ENCODE measurements at places on chromosomes 12 and 14.

GRCh38 chr12:95733141-95733825 is 57.3 kb downstream of the NTN4 start:
- DNase-seq, result no peak

DNA sequence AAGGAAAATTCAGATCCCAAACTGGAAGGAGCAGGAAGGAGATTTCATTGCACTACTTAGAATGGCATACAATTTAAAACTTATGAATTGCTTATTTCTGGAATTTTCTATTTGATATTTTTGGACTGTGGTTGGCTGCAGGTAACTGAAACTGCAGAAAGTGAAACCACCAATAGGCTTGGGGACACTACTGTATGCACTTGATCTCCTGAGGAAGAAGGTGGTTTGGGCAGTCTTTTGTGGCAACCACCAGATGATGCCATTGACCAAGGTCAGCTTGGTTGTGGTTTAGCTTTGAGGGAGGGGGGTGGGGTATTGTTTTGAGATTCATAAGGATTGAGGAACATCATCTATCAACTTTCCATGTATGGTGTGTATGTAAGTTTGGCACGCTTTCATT is 209.5 kb upstream of the STXBP6 start:
- DNase-seq, result no peak

DNA sequence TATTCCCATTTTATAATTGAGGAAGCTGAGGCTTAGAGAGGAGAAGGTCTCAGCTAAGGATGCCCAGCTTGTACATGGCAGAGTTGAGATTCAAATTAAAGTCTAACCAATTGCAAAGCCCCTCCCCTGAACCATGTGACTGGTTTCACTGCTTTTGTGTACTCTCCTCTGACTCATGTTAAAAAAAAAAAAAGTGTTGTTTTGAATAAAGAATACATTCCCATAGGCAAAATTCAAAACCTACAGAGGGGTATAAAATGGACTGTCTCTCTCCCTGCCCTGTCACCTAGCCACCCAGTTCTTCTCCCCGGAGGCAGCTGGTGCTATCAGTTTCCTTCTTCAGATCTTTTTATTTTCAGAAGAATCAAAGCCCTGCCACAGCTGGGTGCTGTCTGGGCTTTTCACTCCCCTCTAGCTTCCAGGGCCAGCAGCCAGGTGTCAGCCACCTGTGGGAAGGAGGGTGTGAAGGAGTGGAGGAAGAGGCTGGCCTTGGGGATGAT is 5.4 kb downstream of the PSMD9 start:
- DNase-seq, result no peak

GRCh38 chr12:15131431-15131830 is 89.8 kb downstream of the RERG start:
- DNase-seq, result no peak

DNA sequence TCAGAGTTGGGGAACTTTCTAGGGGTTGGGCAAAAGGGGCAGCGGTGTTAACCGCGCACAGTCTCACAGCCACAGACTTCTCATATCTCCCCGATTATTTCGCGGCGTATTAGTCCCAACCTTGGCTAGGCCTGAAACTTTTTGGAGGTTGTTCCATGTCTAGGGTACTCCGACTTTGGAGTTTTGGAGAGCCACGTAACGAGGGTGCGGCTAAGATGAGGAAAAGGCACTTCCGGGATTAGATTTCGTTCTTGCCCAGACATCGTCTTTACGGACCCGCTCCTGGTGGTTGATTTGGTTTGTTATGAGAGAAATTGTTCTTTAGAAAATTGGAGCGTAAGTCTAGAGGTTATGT is 513 bp downstream of the CCNK start:
- no peak for DNase-seq

DNA sequence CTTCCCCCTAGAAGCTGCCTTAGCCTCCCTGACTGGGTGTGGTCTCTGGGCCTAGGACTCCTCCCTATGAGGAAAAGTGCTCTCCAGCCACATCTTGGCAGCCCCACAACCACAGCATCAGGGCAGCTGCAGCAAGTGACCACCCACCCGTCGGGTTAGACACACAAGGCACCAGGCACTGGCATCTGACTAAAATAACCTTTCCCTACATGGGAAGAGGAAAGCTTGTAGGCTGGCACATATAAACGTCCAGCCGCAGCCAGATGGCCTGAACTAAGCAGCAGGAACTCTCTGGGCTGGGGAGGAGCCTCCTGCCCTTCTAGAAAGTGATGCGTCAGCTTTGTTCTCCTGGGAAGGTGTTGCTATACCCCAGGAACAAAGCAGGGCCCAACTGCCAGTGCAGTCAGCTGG is 328.7 kb downstream of the DPF3 start:
- DNase-seq, result no peak

GRCh38 chr14:96792591-96792990 is 4.6 kb upstream of the VRK1 start:
- no peak for DNase-seq

DNA sequence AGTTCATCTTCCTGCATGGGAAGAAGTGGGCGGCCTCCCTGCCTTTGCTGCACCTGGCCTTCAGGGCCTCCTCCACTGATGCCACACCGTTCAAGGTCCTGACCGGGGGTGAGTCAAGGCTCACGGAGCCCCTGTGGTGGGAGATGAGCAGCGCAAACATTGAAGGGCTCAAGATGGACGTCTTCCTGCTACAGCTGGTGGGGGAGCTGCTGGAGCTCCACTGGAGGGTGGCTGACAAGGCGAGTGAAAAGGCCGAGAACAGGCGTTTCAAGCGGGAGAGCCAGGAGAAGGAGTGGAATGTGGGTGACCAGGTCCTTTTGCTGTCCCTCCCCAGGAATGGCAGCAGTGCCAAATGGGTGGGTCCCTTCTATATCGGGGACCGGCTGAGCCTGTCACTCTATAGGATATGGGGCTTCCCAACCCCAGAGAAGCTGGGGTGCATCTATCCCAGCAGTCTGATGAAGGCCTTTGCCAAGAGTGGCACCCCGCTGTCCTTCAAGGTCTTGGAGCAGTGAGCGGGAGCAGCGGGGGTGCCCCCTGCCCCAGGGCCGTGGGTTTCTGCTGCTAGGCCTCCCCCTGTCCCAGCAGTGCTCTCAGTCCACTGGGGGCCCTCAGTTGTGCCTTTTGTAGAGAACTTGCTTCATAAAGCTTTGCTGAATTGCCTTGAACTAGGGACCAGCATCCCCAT is 12.4 kb downstream of the CBLN3 start:
- no peak for DNase-seq

GRCh38 chr12:110688446-110689280 is at the start of gene HVCN1:
Gene HVCN1 (minus strand): TSS chr12:110689115. CDS start chr12:110683245, 5,870 bp downstream.
- peak; percentile 73 for DNase-seq

- DNase-seq, result no peak
These were observed 25.0 kb downstream of the PRICKLE1 start for GRCh38 chr12:42564556-42564955.

GRCh38 chr12:71415336-71416231 is 24.0 kb upstream of the LGR5 start:
- no peak for DNase-seq

DNA sequence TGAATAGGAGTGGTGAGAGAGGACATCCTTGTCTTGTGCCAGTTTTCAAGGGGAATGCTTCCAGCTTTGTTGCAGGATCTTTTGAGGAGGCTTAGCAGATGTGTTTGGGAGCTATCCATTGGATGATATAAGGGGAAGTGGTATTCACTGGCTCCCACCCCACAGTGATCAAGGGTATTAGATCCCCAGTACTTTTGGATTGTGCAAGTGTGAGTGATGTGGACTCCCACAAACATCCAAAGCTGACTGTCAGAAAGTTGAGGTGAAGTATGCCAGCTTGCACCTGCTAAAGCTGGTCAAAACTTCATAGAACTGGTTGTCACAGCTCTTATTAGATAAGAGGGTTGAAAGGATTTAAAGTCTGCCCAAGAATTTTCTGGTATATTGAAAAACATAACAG is 110.1 kb upstream of the BTG1 start:
- DNase-seq, result no peak

DNA sequence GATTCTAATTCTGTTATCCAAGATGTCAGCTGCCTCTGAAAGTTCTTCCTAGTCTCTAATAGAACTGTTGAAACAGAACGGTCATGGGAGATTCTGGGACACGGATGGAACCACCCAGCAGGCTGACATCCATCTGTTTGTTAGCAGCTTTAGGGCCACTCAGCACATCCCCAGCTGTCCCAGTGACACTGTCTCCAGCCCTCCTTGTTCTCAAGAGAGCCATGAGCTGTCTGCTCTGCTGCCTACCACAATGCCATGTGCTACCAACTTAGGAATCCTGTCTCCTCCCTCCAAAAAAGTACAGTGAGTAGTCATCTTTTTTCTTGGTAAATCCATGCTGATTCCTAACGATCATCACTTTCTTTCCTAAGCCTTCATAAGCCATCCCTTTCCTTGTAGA is 130.5 kb downstream of the ZFP36L1 start:
- no peak for DNase-seq

DNA sequence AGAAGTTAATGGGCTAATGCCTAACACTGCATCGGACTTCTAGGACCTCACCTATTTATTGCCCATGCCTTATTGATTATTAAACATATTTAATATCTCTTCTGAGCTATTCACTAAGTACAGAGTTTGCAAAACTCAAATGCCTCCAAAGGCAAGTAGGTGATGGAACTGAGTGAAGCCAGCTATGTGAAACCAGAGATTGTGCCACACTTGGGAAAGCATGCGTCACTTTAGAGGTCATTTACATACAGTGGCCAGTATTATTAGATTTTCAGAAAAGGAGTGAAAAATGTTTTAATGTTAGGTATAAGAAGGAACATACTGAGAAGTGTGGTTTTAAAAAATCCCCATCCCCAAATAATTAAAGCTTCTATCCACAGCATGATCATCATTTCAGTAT is 27.7 kb downstream of the PDE6H start:
- no peak for DNase-seq

GRCh38 chr14:75724414-75725204 is 63.6 kb downstream of the TTLL5 start:
- DNase-seq, result no peak

GRCh38 chr12:124529565-124530276 is 37.7 kb downstream of the NCOR2 start:
- DNase-seq, result no peak

- no peak for DNase-seq
These were observed 708.0 kb downstream of the BCL11B start for GRCh38 chr14:98564006-98564405.

- DNase-seq, result no peak
These were observed 42.3 kb upstream of the EVL start for GRCh38 chr14:100022772-100023451.

DNA sequence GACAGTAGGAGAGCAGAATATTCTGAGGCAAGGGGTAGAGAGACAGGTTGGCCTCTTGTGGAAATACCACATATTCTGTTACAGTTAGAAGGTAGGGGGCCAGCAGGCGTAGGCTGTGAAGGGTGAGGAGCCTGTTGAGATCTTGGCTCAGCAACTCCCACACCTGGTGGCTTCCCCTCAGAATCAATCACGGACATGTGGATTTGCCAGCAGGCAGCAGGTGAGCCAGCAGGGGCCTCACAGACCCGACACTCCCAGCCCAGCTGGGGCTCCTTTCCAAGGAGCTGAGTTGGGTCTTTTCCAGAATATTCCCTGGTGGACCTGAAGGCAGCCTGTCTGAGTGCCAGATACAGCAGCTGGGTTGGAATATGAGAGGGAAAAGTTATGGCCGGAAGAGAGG is 150.0 kb upstream of the CRY1 start:
- no peak for DNase-seq

- no peak for DNase-seq
These were observed 389.9 kb upstream of the GARIN6 start for GRCh38 chr12:99257672-99258071.

GRCh38 chr14:74089251-74090020 is 4.7 kb downstream of the LIN52 start:
- DNase-seq, result no peak

GRCh38 chr12:131530422-131530821 is 180.5 kb upstream of the SFSWAP start:
- DNase-seq, result no peak

DNA sequence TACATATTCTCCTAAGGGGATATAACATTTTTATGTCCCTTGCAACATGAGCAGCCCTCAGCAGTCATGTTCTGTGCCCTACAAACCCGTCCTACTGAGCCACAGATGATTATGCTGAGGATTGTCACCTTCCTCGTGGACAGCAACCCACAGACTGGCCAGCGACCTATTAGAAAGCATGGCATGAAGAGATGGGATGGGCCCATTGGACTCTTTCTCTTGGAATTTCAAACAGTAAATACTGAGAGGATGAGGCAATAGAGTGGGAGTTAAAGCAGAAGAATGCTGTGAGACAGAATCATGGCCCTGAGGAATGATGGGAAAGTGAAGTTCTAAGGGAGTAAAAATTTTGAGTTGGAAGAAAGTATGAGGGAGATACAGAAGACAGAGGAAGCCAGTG is 149.9 kb upstream of the BTG1 start:
- DNase-seq, result no peak

GRCh38 chr14:28467611-28468010 is 299.0 kb upstream of the FOXG1 start:
- DNase-seq, result no peak

DNA sequence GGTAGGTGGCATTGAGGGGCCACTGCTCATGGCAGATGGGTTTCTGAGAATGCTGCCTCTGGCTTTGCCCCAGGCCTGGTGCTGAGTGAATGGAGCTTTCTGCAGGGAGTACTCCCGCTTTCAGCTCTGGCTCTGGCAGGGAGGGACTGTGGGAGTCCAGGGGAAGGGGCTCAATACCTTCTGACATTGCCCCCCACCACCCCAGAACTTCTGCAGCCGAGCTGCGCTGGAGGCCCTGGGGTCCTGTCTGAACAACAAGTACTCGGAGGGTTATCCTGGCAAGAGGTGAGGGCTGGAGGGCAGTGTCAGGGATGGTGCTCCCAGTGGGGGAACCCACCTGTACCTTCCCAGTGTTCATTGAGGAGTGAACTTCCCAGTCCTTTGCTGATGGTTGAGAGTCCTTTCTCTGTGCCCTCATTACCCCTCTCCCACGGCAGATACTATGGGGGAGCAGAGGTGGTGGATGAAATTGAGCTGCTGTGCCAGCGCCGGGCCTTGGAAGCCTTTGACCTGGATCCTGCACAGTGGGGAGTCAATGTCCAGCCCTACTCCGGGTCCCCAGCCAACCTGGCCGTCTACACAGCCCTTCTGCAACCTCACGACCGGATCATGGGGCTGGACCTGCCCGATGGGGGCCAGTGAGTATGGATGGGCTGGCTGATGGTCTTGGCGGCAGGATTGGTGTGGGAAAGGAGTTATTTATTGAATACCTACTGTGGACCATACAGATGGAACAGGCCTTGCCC is 1.9 kb downstream of the SHMT2 start:
- no peak for DNase-seq

GRCh38 chr12:122452701-122453285 is 30.3 kb upstream of the CLIP1 start:
- no peak for DNase-seq

Data from GM12892 (cell line).